ENCODE measurements at places on chromosomes 1 and 21.

DNA sequence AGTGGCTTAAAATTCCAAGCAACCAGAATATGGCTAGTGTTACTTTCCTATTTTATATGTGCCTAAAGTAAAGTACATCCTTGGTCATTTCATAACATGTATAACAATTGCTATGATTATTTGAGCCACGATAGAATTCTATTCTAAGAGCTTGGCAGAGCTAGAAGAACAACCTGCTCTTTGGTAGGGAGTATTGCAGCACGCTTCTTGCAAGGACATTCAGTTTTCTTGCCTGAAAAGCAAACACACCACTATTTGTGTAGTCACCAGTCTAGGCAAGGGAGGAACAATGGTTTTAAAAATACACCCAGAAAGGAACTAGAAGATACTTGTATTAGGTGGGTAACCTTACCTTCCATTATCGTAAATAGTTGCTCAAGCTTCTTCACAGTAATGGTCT is 51.5 kb downstream of the CNST start:
- DNase-seq: no peak

- DNase-seq: no peak
These were observed 69.2 kb upstream of the KIF26B start for GRCh38 chr1:245085508-245086095.

DNA sequence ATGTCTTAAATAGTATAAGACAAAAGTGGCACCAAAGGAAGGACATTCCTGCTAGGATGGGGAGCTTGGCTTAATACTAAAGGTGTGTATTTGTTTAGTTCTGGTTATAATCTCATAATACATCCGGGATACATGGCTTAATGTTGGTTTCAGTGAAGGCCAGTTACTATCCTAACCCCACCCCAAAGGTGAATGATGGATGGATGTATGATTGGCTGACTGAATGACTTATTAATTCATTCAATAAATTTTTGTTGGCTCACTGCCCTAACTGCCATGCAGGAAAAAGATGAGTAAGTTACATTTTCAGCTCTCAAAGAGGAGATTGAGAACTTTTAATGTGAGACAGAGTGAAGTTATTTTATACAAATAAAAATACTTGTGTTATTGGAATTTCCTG is 52.2 kb downstream of the PHACTR4 start:
- DNase-seq: no peak

DNA sequence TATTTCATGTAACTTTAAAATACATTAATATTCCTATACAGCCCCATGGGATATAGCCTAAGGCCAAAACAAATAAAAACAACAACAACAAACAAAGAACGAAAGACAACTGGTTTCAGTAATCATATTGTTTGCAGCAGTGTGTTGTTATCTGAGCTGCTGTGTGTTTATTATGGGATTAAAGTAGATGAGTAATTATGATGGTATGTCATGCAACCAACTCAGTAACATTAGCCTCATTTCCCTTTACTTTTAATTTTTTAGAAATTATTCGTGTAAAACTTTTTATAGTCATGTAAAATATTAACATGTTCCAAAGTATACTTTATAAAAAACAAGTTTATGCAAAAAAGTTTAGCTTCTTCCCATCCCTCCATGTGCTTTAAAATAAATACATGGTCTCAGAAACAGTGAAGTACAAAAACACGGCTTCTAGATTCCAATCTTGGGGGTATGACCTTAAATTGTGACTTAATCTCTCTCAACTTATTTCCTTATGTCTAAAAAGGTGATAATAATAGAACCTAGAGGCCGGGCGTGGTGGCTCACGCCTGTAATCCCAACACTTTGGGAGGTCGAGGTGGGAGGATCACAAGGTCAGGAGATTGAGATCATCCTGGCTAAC is 176.1 kb downstream of the SLC45A1 start:
- DNase-seq: no peak

DNA sequence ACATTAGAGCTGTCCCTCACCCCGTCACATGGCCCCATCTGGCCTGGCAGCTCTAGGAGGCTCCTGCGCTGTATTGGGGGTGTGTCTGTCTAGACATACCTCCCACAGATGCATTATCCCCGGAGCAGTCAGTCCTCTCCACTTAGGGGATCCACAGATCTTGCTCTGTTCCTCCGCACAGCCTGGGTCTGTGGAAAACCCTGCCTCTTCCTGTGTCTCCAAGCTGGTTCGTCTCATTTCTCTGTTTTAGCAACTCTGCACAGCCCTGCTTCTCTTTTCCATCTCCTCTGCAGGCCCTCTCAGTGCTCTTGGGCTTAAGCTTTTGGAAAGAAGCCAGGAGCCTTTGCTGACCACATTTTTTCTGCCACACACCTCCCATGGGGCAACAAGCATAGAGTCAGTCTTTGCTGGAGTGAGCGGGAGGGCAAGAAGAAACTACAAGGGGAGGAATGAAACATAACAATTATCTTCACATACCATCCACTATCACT is 241.5 kb downstream of the FOXD2 start:
- DNase-seq: no peak

- DNase-seq: no peak
These were observed 24.2 kb upstream of the CXADR start for GRCh38 chr21:17488620-17489019.
